ENCODE measurements at places on chromosomes 2 and 18.

- no peak for DNase-seq
These were observed 34.9 kb downstream of the MEX3C start for GRCh38 chr18:51162617-51163016.

DNA sequence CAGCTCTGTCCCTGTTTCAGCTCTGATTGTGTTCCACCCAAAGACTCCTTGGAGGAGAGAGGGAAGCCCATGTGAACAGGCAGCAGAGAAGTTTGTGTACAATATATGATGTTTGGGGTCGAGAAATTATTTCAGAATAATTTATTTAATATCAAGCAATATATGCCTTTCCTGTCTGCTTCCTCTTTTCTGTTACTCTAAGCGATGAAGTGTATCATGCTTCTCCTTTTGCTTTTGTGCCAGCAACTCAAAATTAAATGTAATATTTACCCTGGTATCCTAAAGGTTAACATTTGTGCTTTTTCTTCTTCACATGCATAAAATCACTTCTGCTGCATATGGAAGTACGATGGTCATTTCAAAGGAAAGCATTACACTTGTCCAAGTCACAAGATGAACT lies 2.4 kb upstream of the NTSR2 start:
- no peak for DNase-seq

DNA sequence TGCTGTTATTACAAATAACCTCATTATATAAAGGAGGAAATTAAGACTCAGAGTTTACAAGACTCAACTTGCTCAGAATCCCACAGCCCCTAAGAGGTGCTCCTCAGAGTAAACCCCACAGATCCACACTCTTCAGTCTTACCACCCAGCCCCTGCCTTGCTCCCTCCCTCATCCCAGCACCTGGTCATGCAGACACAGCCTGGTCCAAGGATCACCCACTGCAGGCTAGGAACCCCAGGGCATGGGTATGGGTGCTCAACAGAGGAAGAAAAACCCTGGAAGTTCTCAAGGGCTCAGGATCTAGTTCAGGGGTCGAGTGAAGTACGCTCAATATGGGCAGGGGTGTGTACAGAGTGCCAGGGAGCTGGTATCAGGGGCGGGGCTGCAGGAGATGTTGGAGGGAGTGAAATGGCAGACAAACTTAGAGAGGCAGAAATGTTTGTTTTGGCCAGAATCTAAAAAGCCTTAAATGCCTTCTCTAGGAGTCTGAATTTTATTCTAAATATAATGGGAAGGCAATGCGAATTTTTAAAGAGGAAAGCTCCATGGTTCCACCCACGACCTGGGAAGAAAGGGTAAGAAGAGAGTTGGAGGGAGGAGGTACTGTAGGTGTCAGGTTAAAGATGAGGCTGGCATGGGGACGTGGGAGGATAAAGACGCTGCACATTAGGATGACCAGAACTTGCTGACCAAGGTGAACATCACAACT lies 79.1 kb upstream of the MGAT4A start:
- no peak for DNase-seq

- DNase-seq, result peak; percentile 57
These were observed 50.8 kb downstream of the TWIST2 start for GRCh38 chr2:238898534-238899281.

- DNase-seq, result no peak
These were observed 71.1 kb upstream of the SH3BP4 start for GRCh38 chr2:234880551-234881211.

DNA sequence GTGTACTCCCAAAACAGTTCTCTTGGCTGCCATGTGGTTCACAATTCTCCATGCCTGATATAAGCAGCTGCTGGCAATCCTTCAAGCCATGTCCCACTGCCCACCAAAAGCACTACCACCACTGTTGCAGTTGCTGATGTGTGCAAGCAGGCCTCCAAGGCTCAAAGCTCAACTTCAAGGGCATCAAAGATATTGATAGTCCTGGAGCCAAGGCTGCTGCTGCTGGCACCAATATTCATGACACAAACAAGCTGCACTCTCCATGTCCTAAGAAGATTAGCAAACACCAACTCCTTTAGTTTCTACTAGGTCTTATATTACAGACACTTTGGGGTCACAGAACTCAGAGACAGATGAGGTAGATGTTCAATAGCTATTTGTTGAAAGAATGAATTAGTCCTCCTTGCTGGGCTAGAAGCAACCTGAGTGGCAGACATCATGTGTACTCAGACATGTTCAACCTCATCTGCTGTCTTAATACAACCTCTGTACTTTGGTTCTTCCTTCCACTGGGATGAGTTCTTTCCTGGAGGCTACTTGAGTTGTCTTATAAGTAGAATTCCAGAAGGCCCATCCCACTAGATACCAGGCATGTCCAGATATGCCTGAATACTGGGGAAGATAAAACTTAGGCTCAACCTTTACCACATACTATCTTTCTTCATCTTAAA lies 104.5 kb upstream of the UGP2 start:
- DNase-seq, result no peak

Data from posterior cingulate gyrus (tissue), 11 donors.